ENCODE measurements at places on chromosomes 2 and 18. TPM values are rescaled to one million over a fixed set of nuclear protein-coding genes. Genes with fewer than 3 reads are reported as not detected.

DNA sequence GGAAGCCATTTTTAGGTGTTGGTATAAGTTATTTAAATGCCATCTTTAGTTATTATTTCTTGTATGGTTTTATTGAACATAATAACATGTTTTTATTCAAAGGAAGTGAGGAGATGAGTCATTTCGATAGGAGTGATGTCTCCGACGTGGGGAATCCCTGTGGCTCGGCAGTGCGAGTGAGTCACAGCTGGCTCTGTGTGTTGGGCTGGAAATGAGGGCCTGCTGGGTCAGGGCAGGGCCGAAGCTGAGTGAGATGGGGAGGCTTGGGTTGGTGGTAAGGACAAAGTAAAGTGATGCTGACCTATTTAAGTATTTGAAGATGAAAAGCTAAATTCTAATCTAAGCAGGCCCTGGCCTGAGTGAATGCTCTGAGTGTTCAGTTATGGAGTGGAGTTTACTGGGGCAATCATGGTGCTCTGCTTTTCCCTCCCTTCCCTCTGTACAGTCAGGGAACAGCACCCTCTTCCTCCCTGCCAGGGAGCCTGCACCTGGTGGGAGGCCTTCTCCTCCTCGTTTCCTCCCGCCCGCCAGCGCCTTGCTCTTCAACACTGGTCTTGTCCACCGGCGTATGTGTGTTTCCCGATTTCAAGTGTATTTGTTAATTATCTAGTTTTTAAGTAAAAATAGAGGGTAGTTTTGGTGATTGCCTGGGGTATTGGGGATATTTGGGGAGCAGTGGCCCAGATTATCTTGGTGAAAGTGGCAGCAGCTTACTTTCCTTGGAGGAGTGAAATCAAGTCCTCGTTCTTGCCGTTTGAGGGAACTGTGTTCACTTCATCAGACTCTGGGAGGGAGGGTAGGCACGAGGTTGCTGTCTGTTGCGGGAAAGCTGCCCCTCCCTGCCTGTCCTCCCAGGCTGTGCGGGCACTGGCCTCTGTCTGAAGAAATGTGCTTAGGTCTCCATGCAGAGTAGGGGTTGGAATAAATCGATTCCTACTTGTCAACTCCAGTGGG is 157.0 kb downstream of the LDLRAD4 start:
- no peaks in the 10 kb centered on the region for H3K36me3 ChIP-seq
- H3K27me3 ChIP-seq: no peaks in the 10 kb centered on the region
- peak overlapping the region; percentile 86 for H3K27ac ChIP-seq
- no peak for DNase-seq
- H3K4me1 ChIP-seq: peaks cover 15% of the 10 kb centered on the region
- H3K4me3 ChIP-seq: no peak overlapping the region

ARHGAP15 gene
- polyA plus RNA-seq: not detected

HOXD10 gene
- polyA plus RNA-seq: 0.03 TPM

ITGB6 gene
- 0.13 TPM for polyA plus RNA-seq

ARHGEF4 gene
- 1.5 TPM for polyA plus RNA-seq

DNA sequence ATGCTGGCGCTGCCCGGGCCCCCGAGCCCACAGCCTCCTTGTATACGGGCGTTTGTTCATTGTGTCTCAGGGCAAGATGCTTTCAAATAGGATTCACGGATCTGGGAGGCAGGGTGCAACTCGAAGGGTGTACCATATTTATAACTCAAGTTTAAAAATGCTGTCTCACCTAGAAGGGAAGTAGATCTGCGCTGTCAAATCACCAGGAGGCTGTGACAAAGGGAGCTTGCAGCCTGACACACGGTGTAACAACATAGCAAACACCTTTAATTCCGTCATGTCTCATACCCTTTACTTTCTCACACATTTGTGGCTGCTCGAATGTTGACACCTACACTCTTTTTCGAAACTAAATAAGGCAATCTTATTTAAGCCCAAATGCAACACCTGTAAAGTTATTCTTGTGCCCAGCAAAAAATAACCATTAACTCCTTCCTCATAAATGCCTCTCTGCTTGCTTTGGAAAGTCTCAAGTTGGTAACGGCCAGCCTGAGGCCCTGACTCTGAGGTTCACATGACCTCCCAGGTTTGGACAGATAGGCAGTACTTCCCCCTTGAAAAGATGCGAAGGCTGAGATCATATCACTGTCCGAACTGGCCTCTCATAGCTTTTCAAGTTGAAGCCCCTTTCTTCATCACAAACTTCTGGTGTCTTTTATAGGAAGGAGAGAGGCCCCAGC is 11.6 kb downstream of the ZEB2 start:
- H3K27ac ChIP-seq: no peak overlapping the region
- H3K4me1 ChIP-seq: peaks cover 49% of the 10 kb centered on the region
- no peak overlapping the region for H3K4me3 ChIP-seq
- peaks cover 23% of the 10 kb centered on the region for H3K36me3 ChIP-seq
- H3K27me3 ChIP-seq: no peaks in the 10 kb centered on the region
- DNase-seq: no peak

CHRNG gene
- not detected for polyA plus RNA-seq

DNA sequence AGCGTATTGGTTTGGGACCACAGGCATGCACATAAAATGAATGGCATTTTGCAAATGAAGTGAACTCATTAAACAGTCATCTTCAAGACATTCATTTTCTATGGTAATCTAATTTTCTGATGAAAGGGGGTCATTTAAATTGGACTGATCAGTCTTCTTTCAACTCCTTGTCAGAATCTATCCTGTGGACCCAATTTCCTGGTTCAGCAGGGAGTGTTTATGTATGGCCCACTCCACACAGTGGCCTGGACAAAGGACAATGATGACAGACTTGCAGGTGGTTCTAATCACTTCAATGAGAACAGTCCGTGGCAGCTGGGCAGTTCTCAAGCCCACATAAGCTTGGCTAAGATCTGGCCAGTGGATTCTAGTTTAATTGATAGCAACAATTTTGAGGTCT is 448.1 kb downstream of the DCDC2C start:
- H3K4me3 ChIP-seq: no peak overlapping the region
- no peaks in the 10 kb centered on the region for H3K27me3 ChIP-seq
- H3K27ac ChIP-seq: no peak overlapping the region
- H3K36me3 ChIP-seq: no peaks in the 10 kb centered on the region

GRCh38 chr2:239689410-239689809 is 288.6 kb upstream of the HDAC4 start:
- H3K4me1 ChIP-seq: no peaks in the 10 kb centered on the region
- no peak overlapping the region for H3K4me3 ChIP-seq
- H3K36me3 ChIP-seq: no peaks in the 10 kb centered on the region
- no peak for DNase-seq

- H3K36me3 ChIP-seq: no peaks in the 10 kb centered on the region
- H3K4me3 ChIP-seq: no peak overlapping the region
- no peak for DNase-seq
- no peak overlapping the region for H3K27ac ChIP-seq
- no peaks in the 10 kb centered on the region for H3K27me3 ChIP-seq
- H3K4me1 ChIP-seq: no peaks in the 10 kb centered on the region
Observed at GRCh38 chr2:212194396-212194795, 344.2 kb downstream of the ERBB4 start.

GRCh38 chr2:210445116-210445707 is 31.3 kb downstream of the LANCL1 start:
- H3K27me3 ChIP-seq: no peaks in the 10 kb centered on the region
- no peaks in the 10 kb centered on the region for H3K4me1 ChIP-seq
- no peak overlapping the region for H3K27ac ChIP-seq

DNA sequence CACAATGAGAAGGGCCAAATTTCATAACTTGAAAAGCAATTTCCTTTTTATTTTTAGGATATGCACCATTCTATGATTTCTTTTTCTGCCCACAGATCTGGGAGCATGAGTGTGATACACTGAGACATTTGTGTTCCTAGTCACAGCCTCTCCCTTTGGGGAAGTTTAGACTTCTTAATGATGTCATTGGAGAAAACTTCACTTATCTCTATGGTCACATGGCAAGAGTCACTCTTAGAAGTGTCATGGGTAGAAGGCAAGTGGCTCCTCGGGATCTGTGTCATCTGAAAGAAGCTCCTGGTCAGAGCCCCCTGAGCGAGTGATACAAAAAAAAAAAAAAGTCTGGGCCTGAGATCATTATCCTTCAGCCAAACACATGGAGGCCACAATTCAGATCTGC is 62.5 kb upstream of the LGALSL start:
- H3K36me3 ChIP-seq: no peaks in the 10 kb centered on the region
- no peaks in the 10 kb centered on the region for H3K27me3 ChIP-seq
- no peak overlapping the region for H3K4me3 ChIP-seq

GRCh38 chr18:70280007-70280925 is 8.6 kb upstream of the SOCS6 start:
- no peaks in the 10 kb centered on the region for H3K4me1 ChIP-seq
- no peaks in the 10 kb centered on the region for H3K36me3 ChIP-seq
- DNase-seq: no peak
- H3K27ac ChIP-seq: no peak overlapping the region
- H3K4me3 ChIP-seq: no peak overlapping the region

GRCh38 chr18:9732031-9732430 is 23.9 kb downstream of the RAB31 start:
- no peak overlapping the region for H3K4me3 ChIP-seq
- no peak for DNase-seq
- H3K27me3 ChIP-seq: no peaks in the 10 kb centered on the region
- peaks cover 4% of the 10 kb centered on the region for H3K4me1 ChIP-seq

UCN gene
- polyA plus RNA-seq: 2.8 TPM

DNA sequence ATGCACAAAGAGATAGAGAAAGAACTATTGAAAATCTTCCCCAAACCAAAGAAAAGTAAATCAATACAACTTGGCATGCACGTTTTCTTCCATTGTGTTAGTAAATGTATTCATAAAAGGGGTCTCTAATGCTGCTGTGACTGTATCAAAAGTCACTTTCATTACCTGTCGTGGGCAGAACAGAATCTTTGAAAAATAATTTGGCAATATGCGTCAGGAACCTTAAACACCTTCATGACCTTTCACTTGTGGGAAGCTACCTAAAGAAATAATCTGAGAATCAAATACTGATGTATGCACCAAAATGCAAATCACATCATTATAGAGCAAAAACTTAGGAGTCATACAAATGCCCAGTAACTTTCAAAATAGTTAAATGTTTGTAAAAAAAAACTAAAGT is 105.3 kb downstream of the ARL4C start:
- no peaks in the 10 kb centered on the region for H3K27me3 ChIP-seq
- DNase-seq: no peak
- H3K4me3 ChIP-seq: no peak overlapping the region
- H3K36me3 ChIP-seq: no peaks in the 10 kb centered on the region

DNA sequence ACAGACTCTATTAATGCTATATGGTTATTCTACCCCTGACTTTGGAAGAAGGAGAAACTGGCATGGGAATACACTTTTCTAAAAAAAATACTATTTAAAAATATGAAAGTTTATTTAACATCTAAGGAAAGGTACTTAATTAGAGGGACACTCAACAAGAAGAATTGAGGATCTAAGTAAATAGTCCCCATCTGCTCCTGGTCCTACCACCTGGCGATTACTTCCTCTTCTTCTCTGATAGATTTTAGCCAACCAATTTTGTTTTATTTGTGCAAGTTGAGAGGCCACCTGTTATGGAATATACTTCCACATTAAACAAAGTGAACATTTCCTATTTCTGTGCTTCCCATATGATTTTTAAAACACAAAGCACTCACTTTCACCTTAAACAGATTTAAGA is 111.7 kb downstream of the BCL2 start:
- DNase-seq: no peak
- no peaks in the 10 kb centered on the region for H3K36me3 ChIP-seq
- no peak overlapping the region for H3K27ac ChIP-seq
- H3K27me3 ChIP-seq: no peaks in the 10 kb centered on the region

GRCh38 chr18:21330122-21330701 is 88.2 kb downstream of the GREB1L start:
- H3K4me1 ChIP-seq: no peaks in the 10 kb centered on the region
- no peak overlapping the region for H3K27ac ChIP-seq
- no peak for DNase-seq

GRCh38 chr2:18516112-18516511 is 44.3 kb downstream of the RDH14 start:
- peak overlapping the region; percentile 62 for H3K27ac ChIP-seq
- no peaks in the 10 kb centered on the region for H3K27me3 ChIP-seq
- H3K4me1 ChIP-seq: peaks cover 26% of the 10 kb centered on the region
- no peak overlapping the region for H3K4me3 ChIP-seq
- no peak for DNase-seq
- no peaks in the 10 kb centered on the region for H3K36me3 ChIP-seq

DRC1 gene
- polyA plus RNA-seq: not detected

GRCh38 chr2:233865838-233866237 is 2.3 kb downstream of the MSL3B start:
- H3K4me3 ChIP-seq: no peak overlapping the region
- no peaks in the 10 kb centered on the region for H3K4me1 ChIP-seq
- H3K36me3 ChIP-seq: no peaks in the 10 kb centered on the region
- H3K27ac ChIP-seq: no peak overlapping the region
- H3K27me3 ChIP-seq: no peaks in the 10 kb centered on the region

COL4A3 gene
- not detected for polyA plus RNA-seq

GRCh38 chr2:199130501-199130900 is 327.2 kb downstream of the SATB2 start:
- DNase-seq: no peak
- no peak overlapping the region for H3K27ac ChIP-seq
- no peaks in the 10 kb centered on the region for H3K4me1 ChIP-seq
- no peaks in the 10 kb centered on the region for H3K27me3 ChIP-seq

OTX1 gene
- 0.20 TPM for polyA plus RNA-seq

- no peaks in the 10 kb centered on the region for H3K27me3 ChIP-seq
- H3K27ac ChIP-seq: no peak overlapping the region
- no peaks in the 10 kb centered on the region for H3K36me3 ChIP-seq
- DNase-seq: no peak
- H3K4me3 ChIP-seq: no peak overlapping the region
Observed at GRCh38 chr2:165793161-165793778, 777 bp downstream of the GALNT3 start.

DNA sequence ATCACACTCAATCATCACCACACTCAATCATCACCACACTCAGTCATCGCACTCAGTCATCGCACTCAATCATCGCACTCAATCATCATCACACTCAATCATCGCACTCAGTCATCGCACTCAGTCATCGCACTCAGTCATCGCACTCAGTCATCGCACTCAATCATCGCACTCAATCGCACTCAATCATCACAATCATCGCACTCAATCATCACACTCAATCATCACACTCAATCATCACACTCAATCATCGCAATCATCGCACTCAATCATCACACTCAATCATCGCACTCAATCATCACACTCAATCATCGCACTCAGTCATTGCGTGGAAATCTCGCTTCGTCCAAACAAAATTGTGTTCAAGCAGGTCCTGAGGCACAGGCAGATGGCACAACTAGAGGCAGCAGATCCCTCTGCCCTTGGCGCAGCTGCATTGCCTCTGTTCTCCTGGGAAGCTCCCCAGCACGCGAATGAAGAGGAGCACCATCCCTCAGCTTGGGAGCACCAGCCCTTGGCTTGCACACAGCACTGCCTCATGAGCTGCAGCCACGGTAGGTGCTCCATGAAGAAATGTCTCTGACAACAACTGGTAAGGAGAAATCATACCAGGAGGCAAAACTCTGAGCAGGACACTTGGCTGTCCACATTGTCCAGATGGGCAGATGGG is 108.1 kb downstream of the EIPR1 start:
- H3K27ac ChIP-seq: no peak overlapping the region
- peaks cover 30% of the 10 kb centered on the region for H3K4me1 ChIP-seq

RSAD2 gene
- 0.35 TPM for polyA plus RNA-seq
